ENCODE measurements at places on chromosomes 2 and 18. TPM values are rescaled to one million over a fixed set of nuclear protein-coding genes. Genes with fewer than 3 reads are reported as not detected.

The CCDC74A gene
- total RNA-seq: 20.7 TPM

The FRZB gene
- total RNA-seq: 1.5 TPM

The NCL gene
- total RNA-seq: 278 TPM

The FBXO41 gene
- total RNA-seq: 3.7 TPM

The TRIM43B gene
- not detected for total RNA-seq

The UGT1A4 gene
- total RNA-seq: not detected

The CNTNAP5 gene
- total RNA-seq: 0.04 TPM

The GNAL gene
- 38.9 TPM for total RNA-seq

The COLEC12 gene
- 1.9 TPM for total RNA-seq

Measured in H7 (cell line).